ENCODE measurements at places on chromosomes 3 and 15.

- DNase-seq = no peak
These were observed 12.7 kb upstream of the UBE3A start for GRCh38 chr15:25451501-25451900.

DNA sequence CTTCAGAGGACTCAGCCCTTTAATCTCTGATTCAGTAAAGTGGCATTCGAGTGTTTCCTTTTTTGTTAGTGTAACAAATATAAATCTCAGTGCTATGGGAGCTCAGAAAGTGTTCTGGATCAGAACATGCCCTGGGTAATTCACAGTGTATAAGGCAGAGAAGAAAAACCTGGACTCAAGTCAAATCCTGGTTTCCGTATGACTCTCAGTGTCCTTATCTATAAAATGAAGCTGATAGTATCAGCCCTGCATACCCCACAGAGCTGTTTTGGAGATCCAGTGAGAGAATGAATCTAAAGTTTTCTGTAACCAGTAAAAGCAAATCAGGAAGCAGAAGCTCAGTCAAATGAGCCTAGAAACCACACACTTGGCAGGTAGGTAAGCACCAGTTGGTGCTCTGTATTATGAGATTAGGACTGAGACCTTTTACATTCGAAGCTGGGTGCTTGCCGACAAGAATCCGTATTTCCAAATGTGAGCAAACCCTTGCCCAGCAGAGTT, 67.2 kb downstream of the IL1RAP start:
- DNase-seq = no peak

DNA sequence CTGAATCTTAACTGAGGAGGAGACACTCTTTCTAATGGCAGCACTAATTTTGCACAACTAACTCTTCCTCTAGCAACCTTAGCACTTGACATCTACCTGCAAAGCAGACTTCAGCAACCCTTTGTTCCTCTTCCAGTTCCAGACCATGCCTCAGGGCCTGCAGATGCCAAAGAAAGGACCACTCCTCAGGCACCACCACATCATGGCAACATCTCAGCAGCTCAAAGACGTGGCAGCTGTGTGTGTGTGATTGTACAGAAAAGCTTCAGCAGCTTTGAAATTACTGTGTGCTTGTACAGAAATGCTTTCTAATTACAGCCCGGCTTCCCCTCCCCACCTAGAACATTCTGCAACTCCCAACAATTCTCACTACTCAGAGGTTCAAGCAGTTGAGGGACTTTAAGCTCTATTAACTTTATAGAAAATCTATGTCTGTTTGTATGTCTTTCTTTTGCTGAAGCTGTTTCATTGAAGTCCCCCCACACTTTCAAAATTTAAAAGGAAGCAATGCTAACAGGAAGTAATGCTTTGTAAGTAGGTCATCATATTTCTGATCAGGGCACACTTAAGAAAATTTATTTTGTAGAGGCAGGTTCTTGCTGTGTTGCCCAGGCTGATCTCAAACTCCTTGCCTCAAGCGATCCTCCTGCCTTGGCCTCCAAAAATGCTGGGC, 115.2 kb downstream of the CD47 start:
- DNase-seq = no peak

GRCh38 chr3:24393316-24393715, 101.3 kb downstream of the THRB start:
- DNase-seq = no peak

DNA sequence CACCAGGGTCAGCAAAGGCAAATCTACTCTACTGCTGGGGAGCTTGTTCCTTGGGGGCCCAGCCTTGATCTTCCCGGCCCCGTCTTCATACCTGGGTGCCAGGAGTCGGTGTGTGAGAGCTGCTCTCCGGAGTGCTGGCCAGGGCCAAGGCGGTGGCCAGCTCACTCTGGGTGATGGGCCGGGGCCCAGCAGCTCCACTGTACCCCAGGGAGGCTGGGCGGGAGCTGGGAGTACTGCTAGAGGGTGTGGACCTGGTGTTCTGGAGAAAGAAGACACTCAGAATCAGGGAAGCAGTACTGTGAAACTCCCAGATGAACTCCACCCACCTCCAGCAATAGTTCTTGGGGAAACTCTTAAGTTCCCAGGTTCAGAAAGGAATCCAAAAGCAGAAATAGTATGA, 11.9 kb downstream of the UBL7 start:
- DNase-seq = no peak

GRCh38 chr3:20147361-20147760, 38.6 kb downstream of the SGO1 start:
- DNase-seq = no peak

DNA sequence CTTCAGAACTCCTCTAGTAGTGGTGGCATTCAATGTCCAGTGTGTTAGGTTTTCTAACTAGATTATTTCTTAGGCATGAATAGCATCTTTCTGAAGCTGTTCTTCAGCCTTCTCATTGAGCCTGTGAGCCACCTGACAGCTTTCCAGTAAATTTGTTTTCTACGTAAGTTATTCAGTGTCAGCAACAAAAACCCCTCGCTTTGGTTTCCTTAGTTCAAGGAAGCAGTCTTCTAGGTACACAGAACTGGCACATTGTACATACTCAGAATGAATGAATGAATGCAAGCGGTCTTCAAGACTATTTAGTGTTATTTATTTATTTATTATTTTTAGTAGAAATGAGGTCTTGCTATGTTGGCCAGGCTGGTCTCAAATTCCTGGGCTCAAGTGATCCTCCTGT, 44.9 kb downstream of the DRD3 start:
- no peak for DNase-seq

- no peak for DNase-seq
These were observed 125.0 kb downstream of the CHSY1 start for GRCh38 chr15:101126618-101127505.

GRCh38 chr3:15462451-15462850, 35.1 kb downstream of the EAF1 start:
- DNase-seq = no peak

GRCh38 chr15:52503788-52504496, 24.7 kb downstream of the MYO5A start:
- DNase-seq = no peak

DNA sequence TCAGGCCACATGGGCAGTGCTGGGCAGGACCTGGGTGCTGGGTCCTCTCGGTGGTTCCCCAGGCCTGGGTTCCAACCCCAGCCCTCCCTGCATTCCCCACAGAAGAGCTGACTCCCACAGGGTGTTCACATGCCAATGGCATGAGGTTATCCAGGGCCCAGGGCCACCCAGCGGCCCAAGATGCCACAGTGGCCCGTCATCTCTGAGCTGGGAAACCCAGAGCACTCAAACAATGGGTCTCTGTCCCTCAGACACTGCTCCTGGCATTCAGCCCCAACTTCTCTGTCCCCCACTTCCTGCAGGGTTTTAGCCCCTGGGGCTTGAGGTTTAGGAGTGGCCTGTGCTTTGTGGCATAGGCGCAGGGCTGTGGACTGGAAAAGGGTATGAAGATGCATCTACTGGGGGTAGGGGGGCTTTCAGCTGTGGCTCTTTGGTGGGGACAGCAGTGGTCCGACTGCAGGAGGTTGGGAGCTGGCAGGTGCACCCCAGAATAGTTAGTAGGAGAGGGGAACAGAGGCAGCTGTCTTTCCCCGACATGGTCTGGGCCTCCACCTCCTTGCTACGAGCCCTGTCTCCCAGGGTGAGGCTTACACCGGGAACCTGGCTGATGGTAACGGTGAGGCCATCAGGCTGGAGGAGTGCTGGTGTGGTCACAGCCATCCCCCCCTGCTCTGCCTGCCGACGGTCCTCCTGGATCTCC, 1.7 kb downstream of the CCDC9B start:
- no peak for DNase-seq

DNA sequence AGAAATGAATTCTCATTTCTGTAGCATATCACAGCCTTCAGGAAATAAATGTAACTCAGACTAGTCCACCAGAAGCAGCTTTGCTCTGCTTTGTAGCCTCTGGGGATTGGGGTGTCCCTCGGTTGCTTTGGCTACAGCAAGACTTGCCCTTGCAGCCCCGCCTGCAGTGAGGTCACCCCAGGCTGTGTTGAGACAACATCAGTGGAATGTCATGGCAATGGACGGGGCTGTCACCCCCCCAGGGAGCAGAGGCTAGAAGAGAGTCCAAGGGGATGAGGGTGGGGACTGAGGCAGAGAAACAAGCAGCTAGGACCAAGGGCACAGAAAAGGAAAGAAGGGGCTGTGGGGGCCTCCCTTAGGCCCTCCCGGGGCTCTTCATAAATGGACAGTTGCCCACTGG, 854 bp downstream of the CLEC3B start:
- no peak for DNase-seq

DNA sequence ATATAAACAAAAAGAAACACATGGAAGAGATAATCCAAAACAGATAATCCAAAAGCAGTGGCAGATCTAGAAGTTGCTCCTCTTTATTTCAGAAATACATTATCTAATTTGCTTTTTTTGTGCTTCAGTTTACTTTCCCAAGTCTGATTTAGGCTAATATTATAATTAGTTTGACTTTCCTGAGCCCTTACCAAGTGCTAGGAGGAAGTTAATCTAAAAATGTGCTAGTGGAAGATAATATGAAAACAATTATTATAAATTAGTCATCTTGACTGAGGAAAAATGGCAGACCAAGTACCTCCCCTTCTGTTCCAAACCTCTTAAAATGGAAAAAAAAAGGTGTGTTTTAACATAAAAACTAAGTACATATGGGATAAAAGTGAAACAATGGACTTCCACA, 17.5 kb downstream of the SLC9A9 start:
- DNase-seq = no peak

DNA sequence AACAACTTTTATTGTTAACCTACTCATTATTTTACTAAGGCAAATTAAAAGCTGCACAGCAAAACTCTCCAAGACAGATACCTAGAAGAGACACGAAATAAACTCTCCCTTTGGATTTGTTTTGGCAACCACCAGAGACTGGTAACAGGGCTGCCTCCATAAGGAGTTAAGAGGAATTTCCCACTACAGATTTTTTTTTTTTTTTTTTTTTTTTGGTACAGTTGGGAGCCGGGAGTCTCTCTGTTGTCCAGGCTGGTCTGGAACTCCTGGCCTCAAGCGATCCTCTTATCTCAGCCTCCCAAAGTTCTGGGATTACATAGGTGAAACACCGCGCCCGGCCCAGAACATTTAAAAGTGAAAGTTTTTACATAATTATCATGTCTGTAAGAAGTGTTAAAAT, 73.6 kb upstream of the VGLL4 start:
- no peak for DNase-seq

- DNase-seq = no peak
These were observed 18.1 kb downstream of the H1-8 start for GRCh38 chr3:129560911-129561594.

DNA sequence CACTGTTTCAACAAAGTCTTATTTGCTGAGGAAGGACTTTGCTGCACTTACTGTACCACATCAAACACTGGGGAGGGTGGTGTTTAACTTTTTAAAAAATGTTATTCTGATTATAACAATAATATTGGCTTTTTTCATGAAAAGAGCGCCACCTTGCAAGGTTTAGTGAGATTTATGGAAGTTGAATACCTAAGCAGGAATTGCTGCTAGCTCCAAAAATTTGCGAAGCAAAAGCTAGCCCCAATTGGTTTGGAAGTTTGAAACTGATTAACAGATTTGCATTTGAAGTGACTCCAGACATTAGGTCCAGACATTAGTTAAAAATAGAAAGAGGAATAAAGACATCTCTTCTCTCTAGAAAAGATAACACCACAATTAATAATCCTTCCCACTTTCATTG, 6.7 kb downstream of the ZIC1 start:
- no peak for DNase-seq

GRCh38 chr3:162865466-162865865, 1368.9 kb downstream of the OTOL1 start:
- no peak for DNase-seq

DNA sequence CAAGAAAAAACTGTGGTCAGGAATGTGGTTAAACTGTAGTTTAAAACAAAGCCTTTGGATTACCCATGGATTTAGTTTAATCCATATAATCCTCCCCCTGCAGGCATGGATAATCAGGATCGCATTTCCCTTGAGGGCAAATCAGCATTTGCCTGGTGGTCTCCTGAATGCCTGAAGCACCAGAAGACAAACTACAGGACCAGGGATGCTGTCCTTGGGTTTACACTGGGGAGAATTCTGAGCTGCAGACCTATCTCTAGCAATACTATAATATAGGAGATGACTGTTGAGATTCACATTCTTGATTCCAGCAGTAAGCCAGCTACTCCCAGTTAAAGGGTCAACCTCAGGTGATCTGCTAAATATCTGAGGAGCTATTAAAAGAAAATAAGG, 10.6 kb downstream of the PIK3CB start:
- DNase-seq = no peak

DNA sequence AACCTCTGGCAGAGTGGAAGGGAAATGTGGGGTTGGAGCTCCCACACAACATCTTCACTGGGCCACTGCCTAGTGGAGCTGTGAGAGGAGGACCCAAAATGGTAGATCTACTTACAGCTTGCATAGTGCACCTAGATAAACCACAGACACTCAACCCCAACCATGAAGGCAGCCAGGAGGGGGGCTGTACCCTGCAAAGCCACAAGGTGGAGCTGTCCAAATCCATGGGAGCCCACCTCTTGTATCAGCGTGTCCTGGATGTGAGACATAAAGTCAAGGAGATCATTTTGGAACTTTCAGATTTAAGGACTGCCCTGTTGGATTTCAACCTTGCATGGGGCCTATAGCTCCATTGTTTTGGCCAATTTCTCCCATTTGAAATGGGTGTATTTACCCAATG, 20.9 kb downstream of the TP63 start:
- DNase-seq = no peak

DNA sequence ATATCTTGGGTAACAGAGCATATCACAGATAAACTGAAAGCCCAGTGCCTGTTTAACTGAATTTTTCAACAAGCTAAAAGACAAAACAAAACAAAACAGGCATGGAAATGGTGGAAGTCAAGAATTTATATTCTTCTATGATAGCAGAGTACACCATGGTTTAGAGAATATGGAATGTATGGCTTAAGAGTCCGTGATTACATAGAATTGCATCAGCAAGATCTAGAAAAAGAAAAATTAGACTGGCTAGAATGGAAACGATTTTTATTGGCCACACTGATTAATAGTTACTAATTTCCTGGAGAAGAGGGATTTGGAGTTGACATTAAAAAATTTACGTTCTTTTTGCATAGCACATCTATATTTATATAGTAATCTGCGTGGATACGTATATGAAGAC, 435.2 kb upstream of the DPPA4 start:
- DNase-seq = no peak

DNA sequence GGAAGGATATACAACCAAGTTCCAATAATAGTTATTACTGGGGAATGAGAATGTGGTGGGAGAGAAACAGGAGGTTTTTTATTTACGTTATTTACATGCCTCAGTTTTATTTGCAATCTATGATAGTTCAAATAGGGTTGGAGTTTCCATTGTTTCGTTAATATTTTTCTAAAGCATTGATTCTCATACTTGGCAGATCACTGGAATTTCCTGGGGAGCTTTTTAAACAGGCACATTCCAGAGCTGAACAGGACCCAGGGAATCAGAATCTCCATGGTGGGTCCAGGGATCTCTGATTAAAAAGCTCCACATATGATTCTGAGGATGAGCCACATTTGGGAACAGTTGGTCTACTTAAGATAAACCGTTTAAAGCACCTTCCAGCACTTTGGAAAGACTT, 123.9 kb downstream of the IL20RB start:
- no peak for DNase-seq

Data from activated gamma-delta T cell treated with Interleukin-2 at 50 U/mL for 16 hours (primary cell).